HCT116 (cell line): ENCODE measurements at places on chromosomes 6 and 20.

GRCh38 chr6:164628302-164628931, 681.0 kb downstream of the C6orf118 start:
- no peak for DNase-seq

DNA sequence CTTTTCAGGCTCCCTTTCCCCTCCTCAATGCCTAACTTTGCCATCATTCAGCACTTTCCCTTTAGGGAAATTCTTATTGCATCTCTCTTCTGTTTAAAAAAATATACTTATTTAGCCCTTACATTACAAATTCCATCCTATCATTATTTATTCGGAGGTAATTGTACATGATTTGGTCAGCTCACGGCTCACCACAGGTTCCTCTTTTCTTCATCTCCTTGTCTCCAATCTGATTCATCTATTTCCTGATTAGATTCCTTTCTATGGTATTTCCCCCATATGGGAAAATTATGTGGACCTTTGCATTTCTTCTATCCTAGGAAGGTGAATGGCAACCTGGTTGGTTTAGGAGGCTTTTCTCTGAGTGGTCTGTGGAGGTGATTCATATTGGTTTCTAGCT, 12.9 kb upstream of the EMILIN3 start:
- no peak for DNase-seq

GRCh38 chr20:44361021-44361420, 5.5 kb downstream of the HNF4A start:
- no peak for DNase-seq

- no peak for DNase-seq
Observed at GRCh38 chr20:20248620-20249200, 119.2 kb upstream of the INSM1 start.

GRCh38 chr6:62103186-62103859, 182.7 kb downstream of the KHDRBS2 start:
- no peak for DNase-seq

GRCh38 chr20:50144362-50144761, 9.2 kb downstream of the PEDS1 start:
- no peak for DNase-seq

- no peak for DNase-seq
Observed at GRCh38 chr6:79250107-79250514, 15.6 kb upstream of the HMGN3 start.

DNA sequence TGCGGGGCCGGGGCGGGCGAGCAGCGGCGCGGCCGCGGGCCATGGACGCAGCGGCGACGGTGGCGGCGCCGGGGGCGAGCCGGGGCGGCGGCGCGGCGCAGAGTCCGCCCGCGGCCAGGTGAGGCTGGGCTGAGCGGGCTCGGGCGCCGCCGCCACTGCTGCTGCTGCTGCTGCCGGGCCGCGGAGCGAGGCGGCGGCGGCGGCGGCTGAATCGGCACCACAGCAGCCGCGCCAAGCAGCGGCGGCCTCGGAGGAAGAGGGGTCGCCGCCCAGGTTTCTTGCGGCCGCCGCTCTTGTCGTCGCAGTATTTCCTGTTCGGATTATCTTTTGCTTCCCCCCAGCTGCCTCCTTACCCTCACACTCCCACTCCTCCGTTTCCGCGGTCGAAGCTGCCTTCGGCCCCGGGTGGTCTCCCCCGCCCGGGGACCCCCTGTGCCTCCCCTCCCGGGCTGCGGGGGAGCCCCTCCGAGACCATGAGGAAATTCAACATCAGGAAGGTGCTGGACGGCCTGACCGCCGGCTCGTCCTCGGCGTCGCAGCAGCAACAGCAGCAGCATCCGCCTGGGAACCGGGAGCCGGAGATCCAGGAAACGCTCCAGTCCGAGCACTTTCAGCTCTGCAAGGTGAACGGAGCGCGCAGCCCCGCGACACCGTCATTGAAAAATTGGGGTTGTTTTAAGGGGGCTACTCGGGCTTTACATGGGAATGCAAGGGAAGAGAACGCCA, at the start of gene STXBP5:
Gene STXBP5, plus strand, starts transcription at position 358 of the 726 bp plus-strand sequence. Its CDS starts 116 bp downstream, at position 474.
- DNase-seq = no peak

DNA sequence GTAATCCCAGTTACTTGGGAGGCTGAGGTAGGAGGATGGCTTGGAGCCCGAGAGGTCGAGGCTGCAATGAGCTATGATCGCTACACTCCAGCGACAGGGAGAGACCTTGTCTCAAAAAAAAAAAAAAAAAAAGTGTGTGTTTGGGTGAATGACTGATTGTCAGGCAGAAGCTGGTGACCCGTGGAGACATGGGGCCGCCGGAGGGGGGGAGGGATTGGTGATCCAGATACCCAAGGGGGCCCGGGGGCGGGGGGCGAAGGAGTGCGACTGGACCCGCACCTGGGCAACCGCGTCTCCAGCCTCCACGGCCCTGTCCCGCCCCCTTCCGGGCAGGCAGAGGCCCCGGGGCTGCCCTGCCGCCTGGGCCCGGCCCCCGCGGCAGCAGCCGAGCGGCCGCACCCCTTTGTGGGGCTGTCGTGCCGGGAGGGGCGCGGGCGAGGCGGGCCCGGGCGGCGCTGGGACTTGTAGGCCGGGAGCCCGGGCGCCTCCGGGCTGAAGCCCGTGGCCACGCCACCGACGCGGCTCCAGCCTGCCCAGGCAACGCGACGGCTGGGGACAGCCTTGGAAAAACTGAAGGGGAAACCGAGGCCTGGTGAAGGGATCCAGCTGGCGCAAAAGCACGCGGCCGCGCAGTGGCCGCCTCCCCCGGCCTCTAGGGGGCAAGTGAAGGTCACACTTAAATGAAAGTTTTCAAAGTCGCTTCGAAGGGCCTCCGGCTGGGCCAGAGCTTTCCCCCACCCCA, 2.1 kb upstream of the RBM38 start:
- DNase-seq = peak; percentile 26

DNA sequence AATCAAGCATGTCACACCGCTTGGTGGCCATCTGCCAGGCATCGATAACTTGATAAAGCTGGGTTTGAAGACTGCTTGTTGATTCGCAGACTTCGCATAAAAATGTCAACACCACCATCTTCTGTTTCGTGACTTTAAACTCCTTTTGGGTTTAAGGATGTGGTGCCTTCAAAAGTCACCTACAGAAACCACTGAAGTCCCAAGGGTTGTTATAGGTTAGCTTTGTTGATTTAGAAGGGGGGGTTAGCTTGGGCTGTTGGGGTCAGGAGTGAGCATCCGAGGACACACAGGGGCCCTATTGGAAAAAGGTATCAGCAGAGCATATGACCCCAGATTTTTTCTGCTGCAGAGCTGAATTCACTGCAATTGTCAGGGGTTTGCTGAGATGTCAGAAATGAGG, 76.7 kb upstream of the SSTR4 start:
- no peak for DNase-seq

- DNase-seq = no peak
Observed at GRCh38 chr20:20597966-20598365, 114.5 kb downstream of the RALGAPA2 start.
